ENCODE measurements at places on chromosomes 7 and 10.
A peak's percentile ranks its signal among the peaks of the same experiment; 100 is the strongest.

GRCh38 chr10:122264931-122265330, 6.2 kb upstream of the BTBD16 start:
- no peak for DNase-seq

- no peak for DNase-seq
Observed at GRCh38 chr10:14415676-14416307, 85.1 kb upstream of the FRMD4A start.

- DNase-seq = peak; percentile 35
Observed at GRCh38 chr10:124588736-124589490, 127.3 kb downstream of the LHPP start.

- no peak for DNase-seq
Observed at GRCh38 chr7:70679661-70680060, 452.3 kb upstream of the GALNT17 start.

- no peak for DNase-seq
Observed at GRCh38 chr7:115227473-115228235, 305.8 kb downstream of the MDFIC start.

DNA sequence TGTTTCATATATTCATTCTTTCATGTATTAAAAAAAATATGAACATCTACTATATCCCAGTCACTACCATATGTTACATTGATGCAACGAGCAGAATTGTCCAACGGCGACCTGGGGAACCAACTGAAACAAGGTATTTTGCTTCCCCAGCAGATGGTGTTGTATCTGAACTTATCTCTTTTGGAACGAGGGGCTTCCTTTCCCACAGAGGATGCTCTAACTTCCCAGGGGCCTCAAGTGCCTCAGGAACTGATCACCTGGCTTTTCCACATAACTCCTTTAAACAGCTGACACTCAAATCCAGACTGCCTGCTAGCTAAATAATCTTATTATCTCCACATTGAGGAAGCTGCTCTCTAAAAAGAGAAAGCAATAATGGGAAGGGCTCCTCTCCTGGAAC, 259.3 kb downstream of the HTR7 start:
- DNase-seq = no peak

GRCh38 chr10:132616170-132616995, 78.8 kb downstream of the INPP5A start:
- no peak for DNase-seq

GRCh38 chr10:131220601-131221171, 90.8 kb downstream of the TCERG1L start:
- DNase-seq = no peak

DNA sequence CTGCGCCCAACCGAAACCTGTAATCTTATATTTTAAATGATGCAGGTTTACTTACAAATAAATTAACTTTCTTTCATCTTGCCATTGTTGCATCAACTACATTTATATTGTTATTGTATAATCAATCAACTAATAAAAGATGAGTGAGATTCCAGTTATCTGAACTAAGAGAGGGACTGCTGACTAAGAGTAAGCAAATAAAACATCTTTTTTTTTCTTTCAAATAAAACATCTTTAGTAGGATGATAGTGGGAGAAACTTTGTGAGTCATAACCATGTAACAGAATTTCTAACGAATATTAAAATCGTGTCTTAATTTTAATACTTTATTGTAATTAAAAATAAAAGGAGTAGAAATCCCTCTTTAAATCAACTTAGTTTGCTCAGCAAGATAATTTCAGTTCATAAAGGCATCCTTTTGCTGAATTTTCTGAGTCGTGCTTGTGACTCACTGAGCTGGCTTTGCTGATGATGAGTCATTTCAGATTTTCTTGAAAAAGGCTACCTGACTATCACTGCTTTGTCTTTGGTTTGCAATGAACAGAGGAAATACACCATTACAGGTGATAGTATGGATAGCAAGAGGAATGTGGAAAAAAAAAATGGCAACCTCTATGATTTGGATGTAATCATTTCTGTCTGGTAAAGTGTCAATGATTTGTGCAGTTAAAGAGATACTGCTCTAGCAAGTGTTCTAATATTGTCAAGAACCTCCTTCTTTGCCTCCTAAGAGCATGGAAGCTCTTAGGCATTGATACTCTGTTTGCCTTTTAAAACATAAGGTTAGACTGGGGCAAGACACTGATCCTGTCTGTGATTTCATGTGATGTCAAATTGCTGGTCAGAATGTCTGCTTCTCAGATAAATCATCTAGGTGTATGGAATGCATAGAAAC, 119.5 kb downstream of the GPR158 start:
- DNase-seq = peak; percentile 7

DNA sequence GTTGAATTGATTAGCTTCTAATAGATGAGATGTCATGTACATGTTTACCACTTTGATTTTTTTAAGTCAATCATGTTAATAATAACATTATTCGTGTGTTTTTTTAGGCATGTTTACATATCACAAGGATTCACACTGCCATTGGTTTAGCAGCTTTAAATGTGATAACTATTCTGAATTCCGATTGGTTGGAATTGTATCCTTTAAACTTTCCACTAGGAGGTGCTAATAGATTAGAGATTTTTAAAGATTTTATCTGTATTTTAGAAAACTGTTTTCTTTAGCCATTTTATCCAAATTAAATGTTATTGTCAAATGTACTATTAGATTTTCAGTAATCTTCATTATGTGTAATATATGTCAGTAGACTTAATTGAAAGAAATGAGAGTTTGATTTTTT, 83.2 kb downstream of the HECTD2 start:
- peak; percentile 27 for DNase-seq

DNA sequence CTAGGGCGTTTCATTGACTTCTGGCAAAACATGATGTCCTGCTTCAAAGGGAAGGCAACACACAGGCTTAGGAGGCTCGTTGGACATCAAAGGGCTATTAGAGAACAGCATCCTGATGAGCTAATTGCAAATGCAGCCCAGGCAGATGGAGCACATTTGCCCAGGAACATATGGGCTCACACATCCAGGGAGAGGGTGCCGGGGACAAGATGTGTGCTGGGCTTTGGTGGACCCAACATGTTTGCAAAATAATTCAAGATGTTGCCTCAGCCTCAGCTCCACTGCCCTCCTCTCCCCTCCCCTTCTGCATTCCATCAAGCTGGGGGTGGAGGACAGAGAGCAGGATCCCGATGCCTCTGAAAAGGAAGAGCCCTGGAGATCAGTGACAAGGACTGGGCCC, 217.1 kb upstream of the ZMIZ1 start:
- no peak for DNase-seq

- DNase-seq = peak; percentile 92
Observed at GRCh38 chr7:73715648-73716317, 3.7 kb downstream of the STX1A start.

DNA sequence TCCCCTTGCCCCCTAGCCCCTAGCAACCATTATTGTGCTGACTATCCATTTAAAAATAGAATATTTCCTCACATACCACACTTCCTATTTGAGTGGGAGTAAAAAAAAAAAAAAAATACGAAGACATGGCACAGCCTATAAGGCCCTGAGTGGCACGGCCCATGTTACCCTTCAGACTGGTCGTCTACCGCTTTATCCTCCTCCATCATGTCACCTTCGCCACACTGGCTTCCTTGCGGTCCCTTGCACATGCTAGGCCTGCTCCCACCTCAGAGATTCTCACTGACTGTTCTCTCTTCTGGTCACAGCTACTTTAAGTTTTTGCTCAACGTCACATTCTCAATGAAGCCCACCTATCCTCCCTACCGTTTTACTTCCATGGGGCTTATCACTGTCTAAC, 130.3 kb downstream of the ATE1 start:
- no peak for DNase-seq

GRCh38 chr7:101108961-101109360, 17.9 kb upstream of the SERPINE1 start:
- DNase-seq = no peak

DNA sequence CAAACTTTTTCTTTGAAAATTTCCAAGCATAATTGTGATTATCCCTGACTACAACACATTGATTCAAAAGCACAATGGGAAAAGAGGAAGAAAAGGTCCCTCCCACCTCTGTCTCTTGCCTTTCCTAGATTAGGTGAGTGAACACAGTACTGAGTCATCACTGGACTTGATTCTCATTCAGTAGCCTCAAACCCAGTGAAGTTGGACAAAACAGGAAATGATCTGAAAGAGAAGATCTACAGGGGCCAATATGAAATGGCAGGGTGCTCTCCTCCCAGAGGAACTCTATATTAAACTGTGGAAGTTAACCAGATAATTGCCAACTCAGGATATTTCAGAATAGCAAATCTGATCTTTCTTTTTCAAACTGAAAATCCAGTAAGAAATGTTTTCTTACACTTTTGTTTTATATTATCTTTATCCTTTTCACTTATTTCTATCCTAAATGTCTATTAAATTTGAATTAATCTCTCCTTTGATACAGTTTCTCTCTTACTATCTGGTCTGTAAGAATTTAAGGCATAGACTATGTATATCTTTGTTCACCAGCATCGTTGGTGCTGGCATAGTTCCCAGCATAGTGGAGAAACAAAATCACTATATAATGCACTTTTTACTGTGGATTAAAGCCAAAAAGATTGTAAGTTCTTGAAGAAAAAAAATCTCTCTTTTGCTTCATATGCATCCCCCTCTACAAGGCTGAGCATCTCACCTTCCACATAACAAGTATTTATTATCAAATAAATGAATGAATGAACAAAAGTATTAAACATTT, 41.4 kb upstream of the IKZF1 start:
- no peak for DNase-seq

DNA sequence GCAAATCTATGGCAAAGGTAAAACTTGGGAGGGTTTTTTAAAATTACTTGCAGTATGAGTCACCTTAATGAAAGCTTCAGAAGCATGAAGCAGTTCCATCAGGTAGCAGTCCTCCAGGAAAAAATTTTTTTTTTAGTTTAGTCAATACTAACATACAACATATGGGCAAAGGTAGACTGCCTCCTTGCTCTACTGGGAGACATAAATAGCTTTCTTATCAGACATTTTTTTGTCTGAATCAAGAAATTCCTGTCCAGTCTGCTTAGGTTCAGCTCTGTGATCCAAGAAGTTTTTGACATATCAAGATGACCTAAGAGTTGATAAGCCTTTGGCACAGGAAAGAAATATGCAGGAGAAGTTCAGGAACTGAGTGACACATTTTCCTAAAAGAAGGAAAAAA, 171.5 kb upstream of the TCF7L2 start:
- no peak for DNase-seq

GRCh38 chr7:69643708-69644445, 45.6 kb downstream of the AUTS2 start:
- DNase-seq = no peak

DNA sequence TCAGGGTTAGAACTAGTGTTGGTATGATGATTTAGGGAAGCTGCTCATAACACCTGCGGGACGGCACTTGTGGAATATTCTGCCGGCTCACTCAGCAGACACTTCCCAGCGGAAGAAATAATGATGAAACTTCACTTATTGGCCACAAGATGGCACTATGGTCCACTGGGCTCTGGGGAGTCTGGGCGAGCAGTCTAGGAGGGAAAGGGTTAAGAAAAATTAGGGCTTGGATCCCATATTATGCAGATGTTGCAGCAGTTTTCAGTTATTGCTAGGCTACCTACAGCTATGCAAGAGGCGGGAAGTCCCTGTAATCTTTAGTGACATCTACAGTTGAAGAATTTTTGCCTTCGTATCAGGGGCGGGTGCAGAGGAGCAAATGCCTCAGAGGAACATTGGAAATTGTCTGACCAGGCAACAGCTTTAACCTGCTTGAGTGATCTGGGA, 238.7 kb upstream of the PRSS58 start:
- DNase-seq = peak; percentile 9

DNA sequence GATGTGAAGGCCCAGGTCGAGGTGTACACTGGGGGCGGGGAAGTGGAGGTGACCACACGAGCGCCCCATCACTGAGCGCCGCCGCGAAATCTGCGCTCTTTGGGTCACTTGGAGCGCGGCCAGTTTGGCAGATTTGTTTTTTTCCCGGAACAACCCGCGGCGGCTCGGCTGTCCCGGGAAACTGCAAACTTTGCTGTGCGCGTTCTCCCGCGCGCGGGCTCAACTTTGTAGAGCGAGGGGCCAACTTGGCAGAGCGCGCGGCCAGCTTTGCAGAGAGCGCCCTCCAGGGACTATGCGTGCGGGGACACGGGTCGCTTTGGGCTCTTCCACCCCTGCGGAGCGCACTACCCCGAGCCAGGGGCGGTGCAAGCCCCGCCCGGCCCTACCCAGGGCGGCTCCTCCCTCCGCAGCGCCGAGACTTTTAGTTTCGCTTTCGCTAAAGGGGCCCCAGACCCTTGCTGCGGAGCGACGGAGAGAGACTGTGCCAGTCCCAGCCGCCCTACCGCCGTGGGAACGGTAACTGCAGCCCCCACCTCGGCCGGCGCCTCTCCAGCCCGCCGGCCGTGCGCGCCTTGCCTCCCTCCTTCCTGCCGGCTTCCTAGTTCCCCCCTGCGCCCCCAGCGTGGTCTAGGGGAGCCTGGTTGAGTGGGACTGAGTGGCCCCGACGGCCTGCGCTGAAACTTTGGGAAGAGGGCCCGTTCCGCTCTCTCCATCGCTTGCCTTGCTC, at the start of gene CASP7:
CASP7 (plus strand) TSS at position 450 of the 727 bp plus-strand sequence. CDS start 17,582 bp downstream, outside the sequence.
- DNase-seq = peak; percentile 69

- DNase-seq = no peak
Observed at GRCh38 chr10:115963848-115964247, 309.2 kb downstream of the GFRA1 start.

DNA sequence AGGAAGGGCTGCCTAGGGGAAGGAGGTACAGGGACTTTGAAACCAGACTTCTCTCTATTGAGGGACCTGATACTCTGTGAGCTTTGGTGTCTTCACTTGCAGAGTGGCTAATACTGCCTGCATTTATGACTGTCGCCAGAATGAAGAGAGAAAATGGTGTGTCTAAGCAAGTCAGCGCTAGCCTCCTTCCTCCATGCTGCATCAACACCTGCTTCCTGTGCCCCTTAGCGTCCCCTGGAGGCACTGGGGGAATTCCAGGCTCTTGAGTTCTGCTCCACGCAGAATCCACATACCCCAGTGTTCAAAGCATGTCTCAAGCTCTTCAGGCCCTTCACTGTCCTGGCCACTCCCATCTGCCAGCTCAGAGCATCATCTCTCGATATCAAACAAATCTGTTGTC, 140.5 kb downstream of the PKD1L1 start:
- DNase-seq = no peak

DNA sequence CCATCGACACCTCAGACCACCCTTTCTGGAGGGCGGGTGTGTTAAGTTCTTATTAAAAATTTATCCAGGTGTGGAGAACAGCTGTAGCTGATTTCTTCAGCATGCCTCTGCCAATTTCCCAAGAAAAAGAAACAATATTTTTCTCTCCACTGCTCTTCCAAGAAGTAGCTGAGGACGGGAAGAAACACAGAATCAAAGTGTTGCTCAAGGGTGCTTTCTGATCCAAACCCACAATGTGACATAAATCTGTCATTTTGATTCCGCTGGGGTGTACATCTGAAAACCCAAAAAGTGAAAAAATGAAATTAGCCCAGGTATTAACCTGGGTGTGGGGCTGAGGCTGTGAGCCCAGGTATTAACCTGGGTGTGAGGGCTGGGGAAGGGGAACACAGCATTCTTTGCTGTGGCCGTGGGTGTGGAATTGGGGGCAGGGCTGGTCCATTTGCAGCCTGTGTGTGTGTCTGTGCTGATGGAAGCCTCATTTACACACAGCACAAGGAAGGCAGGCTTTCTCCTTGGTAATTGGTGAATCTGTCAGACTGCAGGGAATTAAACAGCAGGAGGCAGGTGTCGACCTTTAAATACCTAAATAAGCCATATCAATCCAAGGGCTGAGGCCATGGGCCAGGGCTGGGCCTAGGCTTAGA, 48.4 kb upstream of the CCDC3 start:
- no peak for DNase-seq

GRCh38 chr7:130649004-130649790, 19.4 kb downstream of the COPG2 start:
- no peak for DNase-seq

- no peak for DNase-seq
Observed at GRCh38 chr7:78329001-78329655, 530.6 kb downstream of the PHTF2 start.

- no peak for DNase-seq
Observed at GRCh38 chr7:74718336-74718735, 55.5 kb upstream of the NCF1 start.
